ENCODE measurements at places on chromosomes 12 and 14.

DNA sequence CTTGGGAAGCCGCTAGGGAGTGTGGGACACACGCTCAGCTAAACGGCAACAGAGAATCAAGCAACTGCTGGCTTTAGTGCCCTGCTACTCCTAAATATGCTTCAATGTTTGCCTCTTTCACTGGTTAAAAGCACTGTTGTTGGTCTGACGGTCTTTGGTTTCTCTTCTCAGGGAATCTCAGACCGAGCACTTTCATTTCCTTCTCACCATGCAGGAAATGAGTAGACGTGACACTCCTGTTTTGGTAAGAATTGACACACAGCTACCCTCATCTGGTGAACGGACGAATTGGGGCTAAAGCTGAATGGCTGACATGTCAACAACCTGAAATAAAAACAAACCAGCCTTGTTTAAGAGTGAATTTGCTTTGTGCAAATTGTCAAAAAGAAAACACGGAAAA is 57.5 kb upstream of the PIWIL1 start:
- no peak for DNase-seq

- DNase-seq: no peak
These were observed 108.6 kb upstream of the VRK1 start for GRCh38 chr14:96688629-96689028.

DNA sequence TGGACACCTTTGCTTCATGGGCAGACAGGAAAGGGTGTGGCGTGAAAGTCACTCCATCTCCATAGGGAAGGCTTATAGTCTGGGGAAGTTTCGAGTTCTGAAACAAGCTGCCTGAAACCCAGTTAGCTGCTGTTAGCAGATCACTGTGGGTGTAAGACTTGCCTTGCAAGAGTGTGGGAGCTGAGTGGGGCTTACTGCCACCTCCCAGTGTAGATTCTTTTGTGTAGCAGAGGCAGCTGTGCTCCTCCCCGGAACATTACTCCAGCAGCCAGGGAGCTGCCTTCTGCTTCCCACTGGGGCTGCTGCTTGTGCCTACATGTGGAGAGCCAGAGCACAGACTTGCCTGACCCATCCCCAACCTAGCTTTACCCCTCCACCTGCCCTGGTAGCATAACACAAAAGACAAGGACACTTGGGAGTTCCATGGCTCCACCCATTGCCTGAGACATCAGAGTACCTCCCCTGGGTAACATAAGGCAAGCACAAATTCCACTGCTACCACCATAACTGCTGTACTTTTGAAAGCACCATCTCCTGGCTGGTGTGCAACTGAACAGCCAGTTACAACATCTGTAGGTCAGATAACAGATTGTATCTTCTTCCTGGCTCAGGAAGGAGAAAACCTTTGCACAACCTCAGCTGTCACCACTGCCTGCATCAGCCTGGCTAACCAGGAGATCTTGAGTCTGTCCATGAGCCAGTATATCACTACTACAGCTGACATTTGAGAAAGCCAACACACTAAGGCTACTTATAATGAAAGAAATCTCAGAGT is 69.5 kb downstream of the ADAMTS20 start:
- DNase-seq: no peak

DNA sequence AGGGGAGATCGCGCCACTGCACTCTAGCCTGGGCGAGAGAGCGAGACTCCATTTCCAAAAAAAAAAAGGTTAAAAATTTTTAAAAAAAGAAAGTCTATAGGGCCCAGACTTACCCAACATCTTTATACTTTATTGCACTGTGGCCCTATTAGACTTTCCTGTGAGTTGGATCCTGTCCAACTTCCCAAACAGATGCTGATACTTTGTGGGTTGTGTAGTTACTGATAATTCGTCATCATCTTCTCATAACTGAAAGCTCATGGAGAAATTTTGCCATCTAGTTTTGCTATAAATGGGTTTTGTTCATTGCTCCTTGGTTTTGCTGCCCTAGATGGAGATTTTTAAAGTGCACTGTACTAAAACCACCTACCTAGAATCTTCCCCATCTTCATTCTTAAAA is 31.1 kb downstream of the APOBEC1 start:
- DNase-seq: no peak

DNA sequence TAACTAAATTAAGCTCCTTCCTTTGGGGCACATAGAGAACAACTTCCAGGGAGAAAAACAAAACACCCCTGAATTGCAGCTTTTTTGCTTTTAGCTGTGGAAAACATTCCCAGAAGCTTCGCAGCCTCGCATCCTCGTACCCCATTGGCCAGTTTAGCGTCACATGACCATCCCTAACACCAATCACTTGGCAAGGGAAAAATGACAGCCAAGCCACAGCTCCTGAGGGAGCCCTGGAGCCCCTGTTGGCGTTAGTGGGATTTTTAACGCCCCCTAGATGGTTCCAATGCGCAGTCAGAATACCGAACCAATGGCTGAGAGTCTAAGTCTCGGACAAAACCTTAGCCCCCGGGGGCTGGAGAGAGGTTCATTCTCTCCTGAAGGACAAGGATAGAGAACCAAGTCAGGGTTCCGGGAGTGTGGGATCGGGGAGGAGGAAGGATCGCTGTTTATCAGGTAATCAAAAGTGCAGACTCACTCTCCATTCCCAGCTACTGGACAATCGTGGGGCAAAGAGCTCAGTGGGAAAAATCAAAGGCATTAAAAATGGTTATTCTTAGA is 135.6 kb upstream of the HIF1A start:
- no peak for DNase-seq

- no peak for DNase-seq
These were observed 56.0 kb downstream of the PLEKHG3 start for GRCh38 chr14:64760146-64760755.

DNA sequence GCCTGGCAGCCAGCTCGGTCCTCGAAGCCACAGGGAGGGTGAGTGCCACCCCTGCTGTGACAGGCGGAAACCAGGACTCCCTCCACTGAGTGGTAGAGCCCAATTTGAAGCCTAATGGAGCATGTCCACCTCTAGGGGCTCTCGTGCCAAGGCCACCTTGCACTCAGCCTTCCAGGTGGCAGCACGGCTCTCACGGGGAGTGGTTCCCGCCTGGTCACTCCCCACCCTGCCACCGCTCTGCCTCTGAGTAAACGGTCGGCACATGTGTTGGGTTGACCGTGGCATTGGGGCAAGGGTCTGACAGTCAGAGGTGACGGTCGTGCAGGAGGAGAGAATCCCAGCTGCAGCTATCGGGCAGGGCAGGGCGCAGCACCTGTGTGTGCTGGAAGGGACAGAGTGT is 34.8 kb downstream of the IL31 start:
- DNase-seq: no peak

DNA sequence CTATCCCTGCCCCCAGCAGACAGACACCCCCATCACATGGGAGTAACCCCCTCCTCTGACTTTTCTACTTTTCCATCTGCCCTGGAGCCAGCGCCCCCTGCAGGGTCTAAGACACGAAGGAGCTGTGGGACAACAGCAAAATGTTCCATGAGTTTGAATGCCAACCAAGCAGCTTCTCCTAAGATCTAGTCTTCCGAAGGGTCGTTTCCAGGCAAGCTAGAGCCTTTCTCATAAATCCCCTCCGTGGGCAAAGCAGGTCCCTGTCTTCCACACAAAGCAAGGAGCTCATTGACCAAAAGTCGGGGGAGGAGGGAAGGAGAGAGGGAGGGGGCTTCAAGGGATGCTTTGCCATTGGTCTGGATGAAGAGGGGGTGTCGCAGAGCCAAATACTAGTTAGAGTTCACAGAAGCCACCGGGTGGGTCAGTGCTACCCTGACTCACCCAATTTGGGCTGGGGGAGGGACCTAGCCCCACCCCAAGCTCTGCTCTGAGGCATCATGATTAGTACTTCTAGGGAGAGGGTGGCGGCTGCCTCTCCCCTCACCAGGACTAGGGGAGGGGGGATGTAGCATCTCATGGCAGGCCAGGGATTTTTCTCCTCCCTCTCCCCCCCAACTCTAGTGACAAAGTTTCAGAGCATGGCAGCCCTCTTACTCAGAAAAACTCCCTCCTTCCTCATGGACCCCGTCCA is 1.6 kb downstream of the MSI1 start:
- no peak for DNase-seq

- peak; percentile 95 for DNase-seq
These were observed at the start of gene PLEK2 for GRCh38 chr14:67411820-67412421. Gene PLEK2 (minus strand): TSS chr14:67412165. CDS start chr14:67412059, 106 bp downstream.

DNA sequence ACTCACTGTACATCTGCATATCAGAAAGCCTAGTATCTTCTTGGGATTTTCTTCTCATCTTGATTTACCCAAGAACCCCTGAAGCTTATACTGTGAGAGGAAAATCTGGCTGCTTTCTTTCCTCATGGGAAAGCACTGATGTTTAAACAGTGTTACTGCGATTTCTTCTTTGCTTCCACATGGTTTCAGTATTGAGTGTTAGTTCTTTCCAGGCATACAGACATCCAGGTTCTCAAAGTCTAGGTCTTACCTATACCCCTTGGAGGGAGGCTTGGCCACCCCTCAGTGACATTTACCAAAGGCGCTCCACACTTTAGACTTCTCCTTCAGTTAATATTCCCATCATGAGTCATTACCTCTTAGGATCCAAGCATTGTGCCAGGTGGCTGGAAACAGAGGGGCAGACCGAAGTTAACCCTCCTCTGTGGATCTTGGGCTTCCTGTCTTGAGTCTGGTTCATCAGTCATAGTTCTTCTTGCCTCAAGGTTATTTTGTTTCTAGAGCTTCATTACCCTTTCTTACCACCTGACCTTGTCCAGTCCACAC is 79.1 kb downstream of the TMEM117 start:
- no peak for DNase-seq

Data from keratinocyte (primary cell).